Neural crest cell (in vitro differentiated cells): ENCODE measurements at places on chromosomes 4 and X. TPM values are rescaled to one million over a fixed set of nuclear protein-coding genes. Genes with fewer than 3 reads are reported as not detected.

NHSL2 gene
- 9.9 and 10.8 TPM in 2 replicates for total RNA-seq

MAGED1 gene
- 237 and 246 TPM in 2 replicates for total RNA-seq

DNA sequence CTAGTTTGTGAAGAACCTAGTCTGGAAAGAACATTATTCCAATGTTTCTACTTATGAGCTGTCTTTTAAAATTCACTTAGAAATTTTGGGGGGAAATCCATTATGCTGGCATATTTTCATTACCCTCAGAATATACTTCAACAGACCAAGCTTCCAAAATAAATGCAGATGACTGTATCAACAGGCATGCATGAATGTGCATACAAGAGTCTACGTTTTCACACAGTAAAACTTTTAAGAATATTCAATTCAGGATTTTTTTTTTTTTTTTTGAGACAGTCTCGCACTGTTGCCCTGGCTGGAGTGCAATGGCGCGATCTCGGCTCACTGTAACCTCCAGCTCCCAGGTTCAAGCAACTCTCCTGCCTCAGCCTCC lies 49.7 kb downstream of the ABCG2 start:
- peaks cover 9% of the 10 kb centered on the region for H3K4me1 ChIP-seq
- DNase-seq = no peak
- H3K27me3 ChIP-seq = no peaks in the 10 kb centered on the region
- no peak overlapping the region for H3K4me3 ChIP-seq
- H3K36me3 ChIP-seq = no peaks in the 10 kb centered on the region

DNA sequence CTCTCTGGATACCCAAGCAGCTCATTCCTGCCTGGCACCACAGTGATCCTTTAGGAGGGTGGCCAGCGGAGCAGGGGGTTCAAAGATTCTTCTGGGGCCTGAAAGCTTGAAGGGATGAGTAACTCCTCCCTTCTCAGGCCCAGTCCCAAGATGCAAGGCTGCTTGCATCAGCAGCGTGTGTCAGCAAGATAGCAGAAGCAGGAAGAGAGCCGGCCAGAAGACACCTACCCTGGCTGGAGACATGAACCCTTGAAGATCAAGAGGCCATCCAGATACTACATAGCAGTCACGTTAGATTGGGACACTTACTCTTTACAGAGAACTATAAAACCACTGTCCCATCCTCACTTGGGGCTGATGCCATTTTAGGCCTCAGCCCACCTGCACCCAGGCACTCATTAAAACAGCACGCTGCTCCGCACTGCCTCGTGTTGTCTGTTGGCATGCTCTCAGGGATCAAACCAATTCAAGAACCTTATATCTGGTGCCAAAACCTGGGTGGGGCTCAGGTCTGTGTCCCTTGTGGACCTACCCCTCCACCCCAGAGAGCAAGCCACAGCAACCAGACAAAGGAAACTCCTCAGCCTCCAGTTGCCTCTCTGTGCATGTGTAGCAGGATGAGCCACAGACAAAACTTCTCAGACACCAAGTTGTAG lies 6.5 kb downstream of the UGT2B17 start:
- no peak overlapping the region for H3K27ac ChIP-seq
- no peaks in the 10 kb centered on the region for H3K36me3 ChIP-seq
- no peaks in the 10 kb centered on the region for H3K27me3 ChIP-seq

DNA sequence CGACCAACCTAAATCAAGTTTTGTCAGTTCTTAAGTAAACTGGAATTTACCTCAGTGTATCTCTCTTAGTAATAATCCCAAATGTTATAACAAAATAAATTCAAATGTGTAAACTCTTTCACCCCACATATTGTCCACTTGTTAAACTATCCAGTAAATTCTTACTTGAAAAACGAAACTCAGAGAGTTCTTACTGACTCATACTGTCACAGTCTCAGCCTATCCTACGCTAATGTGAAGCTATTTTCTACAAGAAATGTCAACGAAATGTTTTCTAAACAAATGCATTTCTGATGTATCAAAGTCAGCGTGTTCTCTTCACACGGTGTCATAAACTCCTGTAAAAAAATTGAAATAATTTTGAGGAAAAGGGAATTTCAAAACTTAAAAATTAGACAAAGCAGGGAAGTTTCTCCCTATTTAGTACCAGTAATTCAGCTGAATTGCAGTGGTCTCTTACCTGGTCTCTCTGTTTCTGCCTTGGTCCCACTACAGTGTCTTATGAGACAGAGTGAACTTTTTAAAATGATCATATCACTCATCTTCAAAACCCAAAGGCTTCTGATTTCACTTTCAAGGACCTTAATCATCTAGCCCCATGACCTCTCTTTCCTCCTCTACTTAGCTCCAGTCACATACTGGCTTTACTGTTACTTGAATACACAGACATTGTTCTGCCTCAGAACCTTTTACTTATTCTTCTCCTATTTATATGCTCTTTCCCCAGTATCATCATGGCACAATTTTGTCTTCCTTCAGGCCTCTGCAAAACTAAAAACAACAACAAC lies 63.3 kb downstream of the DCAF8L1 start:
- no peaks in the 10 kb centered on the region for H3K27me3 ChIP-seq
- H3K4me1 ChIP-seq = peaks cover 5% of the 10 kb centered on the region
- no peak for DNase-seq

GRCh38 chr4:130359542-130359941 lies 1263.6 kb downstream of the C4orf33 start:
- no peaks in the 10 kb centered on the region for H3K27me3 ChIP-seq
- H3K36me3 ChIP-seq = no peaks in the 10 kb centered on the region
- no peak overlapping the region for H3K4me3 ChIP-seq
- DNase-seq = no peak
- H3K27ac ChIP-seq = no peak overlapping the region
